ENCODE measurements at places on chromosomes 16 and 17.

GRCh38 chr16:53121661-53122060 lies 66.9 kb downstream of the CHD9 start:
- DNase-seq = no peak

DNA sequence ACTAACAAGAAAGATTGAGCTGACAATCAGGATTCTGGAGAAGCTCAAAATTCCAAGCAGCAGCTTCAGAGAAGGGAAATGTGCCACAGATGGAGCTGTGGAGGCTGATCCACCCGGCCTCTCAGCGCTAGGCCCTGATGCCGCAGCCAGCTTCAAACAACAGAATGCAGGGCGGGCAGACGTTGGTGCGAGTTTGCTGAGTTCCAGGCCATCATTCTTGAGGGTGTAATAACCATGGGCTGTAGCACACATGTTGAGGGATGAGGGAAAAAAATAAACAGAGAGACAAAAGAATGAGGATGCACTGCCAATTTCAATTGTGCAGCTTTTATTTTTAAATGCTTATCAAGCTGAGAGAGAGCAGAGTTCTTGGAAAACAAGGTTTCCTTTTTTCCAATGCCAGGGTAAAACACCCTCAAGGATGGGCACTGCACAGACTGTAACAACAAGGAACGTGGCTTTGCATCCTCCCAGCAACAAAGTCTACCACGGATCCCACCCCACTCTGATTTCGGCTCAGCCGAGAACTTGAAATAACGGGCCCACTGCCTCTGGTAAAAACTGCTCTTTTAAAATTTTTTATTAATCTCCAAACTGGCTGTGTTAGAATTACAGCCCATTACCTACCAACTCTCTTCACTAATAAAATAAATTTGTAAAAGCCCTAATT lies 90.2 kb downstream of the SMG6 start:
- DNase-seq = no peak

- no peak for DNase-seq
Observed at GRCh38 chr16:54212893-54213292, 73.7 kb downstream of the IRX3 start.

- no peak for DNase-seq
Observed at GRCh38 chr17:40548982-40549685, 16.1 kb downstream of the CCR7 start.

DNA sequence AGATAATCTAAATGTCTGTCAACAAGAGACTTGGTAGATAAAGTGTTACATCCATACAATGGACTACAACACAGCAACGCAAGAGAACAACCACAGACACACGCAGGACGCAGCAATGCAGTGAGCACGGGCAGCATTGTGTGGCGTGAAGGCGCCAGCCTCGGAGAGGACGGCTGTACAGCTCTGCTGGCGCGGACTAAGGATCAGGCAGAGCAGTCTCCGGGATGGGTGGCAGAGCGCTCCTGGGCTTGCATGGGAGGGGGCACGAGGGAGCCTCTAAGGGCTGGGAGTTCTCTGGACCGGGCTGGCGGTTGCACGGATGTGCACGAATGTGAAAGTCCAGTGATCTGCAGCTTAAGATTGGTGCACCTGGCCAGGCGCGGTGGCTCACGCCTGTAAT lies 34.5 kb downstream of the ACTG1 start:
- DNase-seq = no peak

GRCh38 chr16:3243882-3244281 lies 8.9 kb upstream of the ZNF200 start:
- DNase-seq = no peak

- no peak for DNase-seq
Observed at GRCh38 chr17:40608061-40608581, 39.5 kb downstream of the SMARCE1 start.

DNA sequence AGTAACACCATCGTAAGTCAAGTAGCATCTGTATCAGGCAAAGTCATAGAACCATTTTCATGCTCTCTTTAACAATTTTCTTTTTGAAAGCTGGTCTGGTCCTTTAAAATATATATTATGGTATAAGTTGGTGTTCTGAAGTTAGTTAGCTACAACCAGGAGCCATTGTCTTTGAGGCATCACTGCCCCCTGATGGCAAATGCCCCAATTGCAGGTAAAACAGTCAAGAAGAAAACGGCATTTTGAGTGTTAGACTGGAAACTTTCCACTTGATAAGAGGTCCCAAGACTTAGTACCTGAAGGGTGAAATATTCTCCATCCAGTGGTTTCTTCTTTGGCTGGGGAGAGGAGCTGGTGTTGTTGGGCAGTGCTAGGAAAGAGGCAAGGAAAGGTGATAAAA lies 14.1 kb downstream of the TP53 start:
- peak; percentile 74 for DNase-seq

GRCh38 chr16:21260870-21261791 lies 17.0 kb downstream of the CRYM start:
- DNase-seq = peak; percentile 83

DNA sequence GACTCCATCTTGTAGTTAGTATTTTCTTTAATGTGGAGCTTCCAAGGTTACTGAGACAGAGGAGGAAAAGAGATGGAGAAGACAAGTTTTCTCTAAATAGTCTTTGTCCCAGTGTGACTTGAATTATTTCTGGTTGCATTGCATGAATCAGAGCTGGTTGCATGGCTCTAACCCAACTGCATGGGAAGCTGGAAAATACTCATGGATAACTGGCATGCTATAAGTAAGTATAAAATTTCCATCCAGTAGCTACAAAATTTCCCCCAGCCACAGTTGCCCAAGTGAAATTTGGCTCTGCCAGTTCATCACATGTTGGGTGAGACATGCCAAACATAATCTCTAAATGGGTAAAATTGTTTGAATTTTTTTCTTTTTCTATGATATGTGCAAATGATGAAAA lies 1161.5 kb downstream of the CDH11 start:
- no peak for DNase-seq

DNA sequence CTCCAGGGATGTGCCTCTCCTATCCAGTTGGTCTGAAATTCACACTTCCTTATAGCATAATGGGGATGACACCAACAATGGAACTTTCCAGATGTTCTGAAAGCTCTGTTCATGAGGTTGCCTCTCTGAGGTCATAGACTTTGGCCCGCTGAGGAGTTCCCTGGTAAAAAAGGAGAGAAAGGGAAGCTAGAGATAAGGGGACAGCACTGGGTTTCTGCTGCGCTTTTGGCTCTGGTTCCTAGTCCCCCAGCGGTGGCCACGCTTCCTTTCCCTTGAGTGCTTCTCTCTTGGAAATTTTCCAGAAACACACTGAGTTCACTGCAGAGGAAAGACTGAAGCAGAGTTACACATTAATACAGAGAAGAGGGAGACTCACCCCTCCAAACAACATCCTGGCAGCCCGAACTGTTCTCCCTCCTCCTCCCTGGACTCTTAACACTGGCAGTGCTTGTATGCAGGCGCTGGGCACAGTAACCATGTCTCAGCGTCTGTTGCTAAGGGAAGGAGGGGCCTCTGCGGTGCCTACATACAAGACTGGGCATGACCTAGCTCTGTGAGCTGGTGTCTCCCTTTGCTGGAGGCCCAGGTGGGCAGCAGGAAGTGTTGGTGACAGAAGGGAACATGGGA lies at the start of gene DNAH3:
Gene DNAH3 (minus strand): TSS at position 472 of the 627 bp plus-strand sequence. CDS start 527 bp downstream, outside the sequence.
- no peak for DNase-seq

GRCh38 chr17:37774504-37774903 lies 29.6 kb upstream of the HNF1B start:
- no peak for DNase-seq

GRCh38 chr16:68776821-68777485 lies 39.9 kb downstream of the CDH1 start:
- no peak for DNase-seq

DNA sequence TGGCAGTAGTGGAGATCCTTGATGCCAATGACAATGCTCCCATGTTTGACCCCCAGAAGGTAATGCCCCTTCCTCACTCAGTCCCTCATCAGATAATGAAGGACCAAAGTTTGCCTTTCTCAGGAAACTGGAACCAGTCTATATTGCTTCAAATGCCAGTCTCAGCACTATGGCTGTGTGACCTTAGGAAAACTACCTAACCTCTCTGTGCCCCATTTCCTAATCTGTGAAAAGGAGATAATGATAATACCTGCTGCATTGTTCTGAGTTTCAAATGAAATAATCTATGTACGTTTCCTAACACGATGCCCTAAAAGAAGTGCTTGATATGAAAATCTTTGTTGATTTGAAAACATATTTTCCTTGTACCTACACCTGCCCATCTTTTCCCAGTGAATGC lies 35.9 kb downstream of the CDH3 start:
- no peak for DNase-seq

- DNase-seq = no peak
Observed at GRCh38 chr17:11318207-11318606, 77.2 kb downstream of the SHISA6 start.

DNA sequence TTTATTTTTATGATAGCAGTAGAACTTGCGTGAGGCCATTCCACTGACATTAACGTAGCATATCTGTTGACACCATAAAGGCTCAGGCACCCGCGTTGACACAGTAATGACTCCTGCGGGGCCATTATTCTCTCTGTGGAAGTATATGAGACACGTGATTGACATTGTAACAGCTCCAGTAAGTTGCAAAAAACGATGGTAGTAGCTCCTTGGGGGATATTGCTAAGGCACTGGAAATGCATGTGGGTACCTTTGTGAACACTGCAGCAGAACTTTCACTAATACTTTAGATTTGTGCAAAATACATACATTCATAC lies 918.8 kb upstream of the CDH8 start:
- no peak for DNase-seq

GRCh38 chr17:57102122-57102521 lies 17.1 kb downstream of the AKAP1 start:
- no peak for DNase-seq

- DNase-seq = no peak
Observed at GRCh38 chr17:80769936-80770625, 221.6 kb upstream of the CHMP6 start.

DNA sequence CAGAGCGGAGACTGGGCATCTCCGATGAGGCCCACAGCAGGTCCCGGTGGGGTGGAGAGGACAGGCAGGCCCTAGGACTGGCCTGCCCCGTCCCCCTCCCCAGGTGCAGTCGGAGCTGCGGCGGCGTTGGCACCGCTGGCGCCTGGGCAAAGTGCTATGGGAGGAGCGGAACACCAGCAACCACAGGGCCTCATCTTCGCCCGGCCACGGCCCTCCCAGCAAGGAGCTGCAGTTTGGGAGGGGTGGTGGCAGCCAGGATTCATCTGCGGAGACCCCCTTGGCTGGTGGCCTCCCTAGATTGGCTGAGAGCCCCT lies 9.4 kb downstream of the GCGR start:
- DNase-seq = no peak

- peak; percentile 65 for DNase-seq
Observed at GRCh38 chr17:8109661-8110455, 8.5 kb downstream of the ALOXE3 start.

DNA sequence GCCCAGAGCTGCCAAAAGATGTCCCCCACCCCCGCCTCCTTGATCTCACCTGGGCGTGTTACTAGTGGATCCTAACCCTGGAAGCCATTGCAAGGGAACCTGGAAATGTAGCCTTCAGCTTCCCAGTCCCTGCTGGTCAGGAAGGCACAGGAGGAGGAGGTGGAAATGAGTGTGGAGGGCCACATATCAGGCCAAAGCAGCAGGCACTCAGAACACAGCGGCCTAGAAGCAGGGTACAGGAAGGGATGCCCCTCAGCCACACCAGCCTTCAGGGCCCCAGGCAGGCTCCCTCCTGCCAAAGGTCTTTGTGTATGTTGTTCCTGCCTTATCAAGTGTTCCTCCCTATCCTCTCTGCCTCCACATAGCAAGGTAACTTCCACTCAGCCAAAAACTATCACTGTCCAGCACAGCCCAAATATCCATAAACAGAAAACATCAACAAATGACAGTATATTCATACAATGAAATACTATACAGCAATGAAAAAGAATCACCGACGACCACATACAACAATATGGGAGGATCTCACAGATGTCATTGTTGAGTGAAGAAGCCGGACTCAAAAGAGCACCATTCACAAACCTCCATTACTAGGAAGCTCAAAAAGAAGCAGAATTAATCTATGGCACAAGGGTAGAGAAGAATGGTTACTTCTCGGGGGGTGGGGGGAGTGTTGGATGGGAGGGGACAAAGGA lies 28.2 kb upstream of the TNFRSF13B start:
- no peak for DNase-seq

DNA sequence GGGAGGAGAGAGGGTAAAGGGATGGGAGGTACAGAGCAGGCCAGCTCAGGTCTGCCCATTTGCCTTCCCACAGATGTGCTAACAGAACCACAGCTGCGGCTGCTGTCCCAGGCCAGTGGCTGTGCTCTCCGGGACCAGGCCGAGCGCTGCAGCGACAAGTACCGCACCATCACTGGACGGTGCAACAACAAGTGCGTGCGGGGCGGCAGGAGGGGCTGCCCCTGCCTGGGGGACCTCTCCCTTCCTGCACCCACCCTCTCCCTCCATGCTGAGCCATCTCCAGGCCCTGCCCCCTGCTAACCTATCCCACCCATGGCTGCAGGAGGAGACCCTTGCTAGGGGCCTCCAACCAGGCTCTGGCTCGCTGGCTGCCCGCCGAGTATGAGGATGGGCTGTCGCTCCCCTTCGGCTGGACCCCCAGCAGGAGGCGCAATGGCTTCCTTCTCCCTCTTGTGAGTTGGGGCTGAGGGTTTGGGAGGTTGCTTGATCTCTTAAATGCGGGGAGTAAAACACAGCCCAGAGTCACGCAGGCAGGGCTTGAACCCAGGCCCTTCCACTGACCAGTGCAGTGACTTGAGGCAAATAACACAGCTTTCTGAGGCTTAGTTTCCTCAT lies 1.2 kb downstream of the EPX start:
- DNase-seq = no peak

DNA sequence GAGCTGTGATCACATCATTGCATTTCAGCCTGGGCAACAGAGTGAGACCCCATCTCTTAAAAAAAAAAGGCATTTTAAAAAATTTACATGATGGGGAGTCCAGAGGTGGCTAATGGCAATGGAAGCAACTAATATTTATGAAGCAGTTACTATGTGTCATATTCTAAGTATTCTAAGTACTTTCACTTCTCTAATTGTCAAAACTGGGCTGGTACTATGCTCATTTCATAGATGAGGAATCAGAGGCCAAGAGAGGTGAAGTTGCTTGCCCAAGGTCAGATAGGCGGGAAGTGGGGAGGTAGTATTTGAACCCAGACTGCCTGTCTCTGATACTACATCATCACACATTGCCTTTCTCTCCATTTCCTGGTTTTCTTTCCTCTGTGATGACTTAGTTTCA lies 50.7 kb downstream of the SLC5A11 start:
- no peak for DNase-seq
